ENCODE measurements at places on chromosomes 5 and 9.

DNA sequence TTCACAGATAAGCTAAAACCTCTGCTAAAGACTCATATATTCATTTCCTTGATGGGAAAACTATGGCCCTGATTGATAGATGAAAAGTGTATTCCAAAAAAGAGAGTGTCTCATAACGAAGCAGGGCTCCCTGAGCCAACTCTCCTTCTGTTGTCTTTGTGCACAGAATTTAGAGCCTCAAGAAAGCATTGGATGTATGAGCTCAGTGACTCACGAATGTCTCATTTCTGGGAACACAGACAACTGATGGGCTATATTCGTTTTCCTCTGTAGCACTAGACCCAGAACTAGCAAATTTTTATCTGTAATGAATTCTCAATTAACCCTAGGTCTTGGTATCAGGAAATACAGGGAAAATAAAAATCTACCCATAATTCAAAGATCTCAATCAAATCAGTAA lies 88.4 kb downstream of the LMNB1 start:
- no peak for DNase-seq

GRCh38 chr9:37902796-37903646 lies 906 bp downstream of the SLC25A51 start:
- DNase-seq, result peak; percentile 3

DNA sequence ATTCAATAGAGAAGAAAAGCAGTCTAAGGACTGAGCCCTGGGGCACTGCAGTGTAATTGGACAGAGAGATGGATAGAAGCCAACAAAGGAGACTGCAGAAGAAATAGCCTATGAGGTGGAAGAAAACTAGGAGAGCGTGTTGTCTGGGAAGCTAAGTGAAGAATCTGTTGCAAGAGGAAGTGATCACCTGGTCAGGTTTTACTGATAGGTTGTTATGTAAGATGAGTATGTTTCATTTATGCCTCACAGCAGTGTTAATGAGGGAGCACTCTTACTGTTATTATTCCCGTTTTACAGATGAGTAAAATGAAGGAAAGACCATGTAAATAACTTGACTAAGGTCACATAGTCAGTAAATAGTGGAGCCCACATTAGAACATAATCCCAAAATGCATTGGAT lies 80.0 kb upstream of the GRHPR start:
- no peak for DNase-seq

GRCh38 chr5:138661991-138662434 lies 86.8 kb upstream of the HSPA9 start:
- no peak for DNase-seq

DNA sequence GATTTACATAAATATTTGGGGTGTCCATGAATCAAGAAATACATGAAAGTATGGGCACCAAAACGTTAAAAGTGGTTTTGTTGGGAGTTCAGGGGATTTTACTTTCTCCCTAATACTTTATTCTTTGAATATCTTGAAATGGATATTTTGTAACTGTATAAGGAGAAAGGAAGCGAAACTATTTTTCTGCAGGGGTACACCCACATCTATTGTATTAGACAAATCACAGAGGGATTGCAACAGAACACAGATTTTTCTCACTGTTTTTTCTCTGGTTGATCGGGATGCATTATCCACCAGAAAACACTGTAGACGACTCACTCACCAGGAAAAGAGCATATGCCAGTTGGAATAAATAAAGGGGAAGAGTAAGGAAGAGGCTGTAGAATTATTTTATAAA lies 1.2 kb upstream of the RABGAP1 start:
- no peak for DNase-seq

DNA sequence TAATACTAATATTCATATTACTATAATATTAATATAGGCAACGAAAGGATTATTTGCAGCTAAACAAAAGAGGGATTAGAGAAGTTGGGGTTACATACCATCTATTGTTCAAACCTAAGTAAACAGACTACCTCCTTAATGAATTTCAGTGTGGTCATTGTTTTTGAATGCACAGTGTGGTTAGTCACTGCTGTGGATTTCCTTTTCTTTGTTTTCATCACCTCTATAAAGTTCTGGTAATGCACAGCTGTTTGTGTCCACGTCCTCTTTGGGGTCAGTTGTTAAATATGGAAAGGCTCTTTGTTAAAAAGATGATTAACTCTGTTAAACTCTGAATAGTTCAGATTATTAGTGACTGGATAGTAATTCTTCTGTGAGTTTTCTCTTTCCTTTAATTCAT lies 233.6 kb downstream of the MAST4 start:
- DNase-seq, result no peak
